ENCODE measurements at places on chromosomes 6 and 20.

- peak; percentile 9 for DNase-seq
- no peaks in the 10 kb centered on the region for H3K36me3 ChIP-seq
- no peak overlapping the region for H3K4me3 ChIP-seq
- H3K27ac ChIP-seq: no peak overlapping the region
- no peaks in the 10 kb centered on the region for H3K27me3 ChIP-seq
These were observed 113.9 kb upstream of the NAA20 start for GRCh38 chr20:19903168-19903811.

DNA sequence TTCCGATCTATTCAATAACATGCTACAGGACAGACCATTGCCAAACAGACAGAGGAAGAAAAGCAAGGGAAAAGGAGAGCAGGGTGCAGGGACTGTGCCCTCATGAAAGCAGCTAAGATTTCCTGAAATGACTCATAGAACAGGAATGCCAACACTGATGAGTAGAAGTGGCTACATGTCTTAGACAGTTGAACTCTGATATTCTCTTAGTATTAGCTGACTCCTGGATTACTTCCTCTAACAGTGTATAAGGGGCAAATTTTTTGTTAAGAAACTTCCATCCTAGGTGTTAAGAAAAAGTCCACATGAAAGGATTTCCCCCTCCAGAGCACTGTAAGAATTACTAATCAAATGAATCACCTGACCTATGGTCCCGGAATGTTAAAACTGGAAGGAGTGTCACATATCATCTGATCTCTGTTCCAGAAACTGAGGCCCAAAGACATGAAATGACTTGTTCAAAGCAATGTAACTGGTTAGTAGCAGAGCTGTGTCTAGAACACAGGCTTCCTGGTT, 224.9 kb downstream of the IBTK start:
- no peak for DNase-seq
- no peak overlapping the region for H3K4me3 ChIP-seq
- H3K4me1 ChIP-seq: no peaks in the 10 kb centered on the region
- no peak overlapping the region for H3K27ac ChIP-seq
- H3K36me3 ChIP-seq: no peaks in the 10 kb centered on the region

- no peaks in the 10 kb centered on the region for H3K36me3 ChIP-seq
- no peak overlapping the region for H3K4me3 ChIP-seq
- no peaks in the 10 kb centered on the region for H3K4me1 ChIP-seq
- no peaks in the 10 kb centered on the region for H3K27me3 ChIP-seq
These were observed 107.8 kb upstream of the CITED2 start for GRCh38 chr6:139482287-139482686.

DNA sequence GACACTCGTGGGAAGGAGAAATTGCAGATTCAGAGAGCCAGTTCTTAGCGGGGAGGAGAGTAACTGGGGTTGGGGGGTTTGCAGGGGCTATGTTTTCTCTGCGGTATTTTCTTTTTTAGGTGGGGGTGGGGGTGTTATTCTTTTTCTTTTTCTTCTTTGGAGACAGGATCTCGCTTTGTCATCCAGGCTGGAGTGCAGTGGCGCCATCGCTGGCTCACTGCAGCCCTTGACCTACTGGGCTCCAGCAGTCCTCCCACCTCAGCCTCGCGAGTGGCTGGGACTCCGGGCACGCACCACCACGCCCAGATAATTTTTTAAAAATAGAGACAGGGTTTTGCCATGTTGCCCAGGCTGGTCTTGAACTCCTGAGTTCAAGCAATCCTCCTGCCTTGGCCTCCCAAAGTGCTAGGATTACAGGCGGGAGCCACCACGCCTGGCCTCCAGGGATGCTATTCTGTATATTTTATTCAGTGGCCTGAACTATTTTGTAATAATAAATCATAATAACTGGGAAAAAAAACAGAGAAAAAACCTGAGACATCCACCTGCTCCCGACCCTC, 57.3 kb downstream of the UBE2V1 start:
- peaks cover 2% of the 10 kb centered on the region for H3K27me3 ChIP-seq
- H3K27ac ChIP-seq: no peak overlapping the region
- DNase-seq: no peak
- no peak overlapping the region for H3K4me3 ChIP-seq

- H3K4me1 ChIP-seq: no peaks in the 10 kb centered on the region
- peaks cover 5% of the 10 kb centered on the region for H3K27me3 ChIP-seq
- H3K27ac ChIP-seq: no peak overlapping the region
- no peak overlapping the region for H3K4me3 ChIP-seq
- no peak for DNase-seq
- no peaks in the 10 kb centered on the region for H3K36me3 ChIP-seq
These were observed 91.1 kb upstream of the THBS2 start for GRCh38 chr6:169344750-169345065.

- no peak overlapping the region for H3K27ac ChIP-seq
- no peaks in the 10 kb centered on the region for H3K36me3 ChIP-seq
- H3K27me3 ChIP-seq: no peaks in the 10 kb centered on the region
- no peak overlapping the region for H3K4me3 ChIP-seq
These were observed 380.9 kb upstream of the RGS17 start for GRCh38 chr6:153511896-153512496.

DNA sequence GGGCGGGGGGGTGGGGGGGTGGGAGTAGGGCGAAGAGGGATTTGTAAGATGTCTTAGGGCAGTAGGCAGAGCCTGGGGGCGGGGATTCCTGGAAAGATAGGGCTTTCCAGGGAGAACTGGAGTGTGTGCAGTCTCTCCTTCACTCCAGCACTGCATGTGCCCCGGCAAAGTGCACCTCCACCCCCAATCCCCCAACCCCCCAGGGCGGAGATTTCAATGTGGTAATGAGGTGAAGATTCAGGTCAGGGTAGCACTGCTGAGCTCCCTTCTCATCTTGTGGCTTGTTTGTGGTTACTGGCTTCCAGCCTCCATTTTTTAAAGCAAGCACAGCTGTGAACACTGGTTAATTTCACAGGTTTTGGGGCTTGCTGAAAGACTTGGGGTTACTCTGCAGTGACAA, 5.9 kb downstream of the TMEM239 start:
- H3K36me3 ChIP-seq: no peaks in the 10 kb centered on the region
- peaks cover 28% of the 10 kb centered on the region for H3K27me3 ChIP-seq
- DNase-seq: peak; percentile 92

DNA sequence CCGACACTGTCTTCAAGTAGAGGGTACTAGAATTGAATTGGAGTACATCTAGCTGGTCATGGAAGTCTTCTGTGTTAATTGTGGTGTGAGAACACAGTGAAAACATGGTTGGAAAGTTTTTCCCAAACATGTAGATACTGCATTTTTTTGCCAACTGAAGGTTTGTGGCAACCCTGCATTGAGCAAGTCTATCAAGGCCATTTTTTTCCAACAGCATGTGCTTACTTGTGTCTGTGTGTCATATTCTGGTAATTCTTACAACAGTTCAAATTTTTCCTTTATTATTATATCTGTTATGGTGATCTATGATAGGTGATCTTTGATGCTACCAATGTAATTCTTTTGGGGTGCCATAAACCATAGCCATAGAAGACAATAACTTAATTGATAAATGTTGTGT, 147.0 kb downstream of the MYB start:
- no peaks in the 10 kb centered on the region for H3K27me3 ChIP-seq
- peaks cover 68% of the 10 kb centered on the region for H3K4me1 ChIP-seq

- no peak for DNase-seq
- no peak overlapping the region for H3K4me3 ChIP-seq
- no peaks in the 10 kb centered on the region for H3K4me1 ChIP-seq
These were observed 3.7 kb upstream of the RFPL4B start for GRCh38 chr6:112343390-112343789.

- no peak overlapping the region for H3K27ac ChIP-seq
- DNase-seq: no peak
- no peaks in the 10 kb centered on the region for H3K27me3 ChIP-seq
- no peaks in the 10 kb centered on the region for H3K4me1 ChIP-seq
- H3K4me3 ChIP-seq: no peak overlapping the region
- H3K36me3 ChIP-seq: no peaks in the 10 kb centered on the region
These were observed 142.2 kb upstream of the ATXN1 start for GRCh38 chr6:16903470-16903869.

- H3K27ac ChIP-seq: no peak overlapping the region
- peaks cover 31% of the 10 kb centered on the region for H3K4me1 ChIP-seq
- peaks cover 25% of the 10 kb centered on the region for H3K36me3 ChIP-seq
- H3K4me3 ChIP-seq: no peak overlapping the region
- no peaks in the 10 kb centered on the region for H3K27me3 ChIP-seq
- no peak for DNase-seq
These were observed 1.2 kb upstream of the HMGA1 start for GRCh38 chr6:34235307-34236130.

DNA sequence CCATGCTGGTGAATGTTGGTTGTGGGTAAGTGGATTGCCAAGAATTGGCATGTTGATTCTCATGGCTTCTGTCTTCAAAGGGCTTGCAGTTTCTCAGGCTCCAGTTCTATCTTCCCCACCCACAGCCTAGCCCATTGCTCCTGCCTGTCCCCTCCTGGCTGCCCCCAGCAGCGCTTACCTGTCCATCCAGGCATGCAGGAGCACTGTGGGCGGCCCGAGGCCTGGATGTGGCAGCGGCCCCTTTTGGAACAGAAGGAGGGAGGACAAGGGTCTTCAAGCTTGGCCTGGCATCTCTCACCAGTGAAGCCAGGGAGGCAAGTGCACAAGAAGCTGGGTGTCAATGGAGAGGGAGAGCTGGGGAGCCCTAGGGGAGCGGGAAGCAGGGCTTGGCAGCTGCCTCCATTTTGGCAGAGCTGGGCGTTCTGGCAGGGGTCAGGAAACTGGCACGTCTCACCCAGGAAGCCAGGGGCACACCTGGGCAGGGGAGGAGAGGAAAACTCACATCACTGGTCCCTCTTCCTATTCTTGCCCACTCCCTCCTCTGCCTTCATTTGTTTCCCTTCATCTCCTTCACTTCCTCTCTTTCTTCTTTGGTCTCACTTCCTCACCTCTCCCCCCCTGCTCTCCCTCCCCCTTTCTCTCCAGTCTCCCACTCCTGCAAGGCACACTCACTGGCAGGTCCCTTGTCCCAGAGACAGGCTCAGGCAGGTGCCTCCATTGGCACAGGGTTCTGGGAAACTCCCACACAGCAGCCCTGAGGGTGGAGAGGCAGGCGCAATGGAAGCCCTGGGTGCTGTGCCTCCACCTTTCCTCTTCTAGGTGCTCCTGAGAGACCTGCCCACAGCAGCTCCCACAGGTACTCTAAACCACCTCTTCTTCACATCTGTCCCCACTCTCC, 1.3 kb downstream of the NOTCH4 start:
- H3K27ac ChIP-seq: no peak overlapping the region
- H3K27me3 ChIP-seq: peaks cover 14% of the 10 kb centered on the region
- no peaks in the 10 kb centered on the region for H3K4me1 ChIP-seq
- no peak overlapping the region for H3K4me3 ChIP-seq
- DNase-seq: no peak
- no peaks in the 10 kb centered on the region for H3K36me3 ChIP-seq

DNA sequence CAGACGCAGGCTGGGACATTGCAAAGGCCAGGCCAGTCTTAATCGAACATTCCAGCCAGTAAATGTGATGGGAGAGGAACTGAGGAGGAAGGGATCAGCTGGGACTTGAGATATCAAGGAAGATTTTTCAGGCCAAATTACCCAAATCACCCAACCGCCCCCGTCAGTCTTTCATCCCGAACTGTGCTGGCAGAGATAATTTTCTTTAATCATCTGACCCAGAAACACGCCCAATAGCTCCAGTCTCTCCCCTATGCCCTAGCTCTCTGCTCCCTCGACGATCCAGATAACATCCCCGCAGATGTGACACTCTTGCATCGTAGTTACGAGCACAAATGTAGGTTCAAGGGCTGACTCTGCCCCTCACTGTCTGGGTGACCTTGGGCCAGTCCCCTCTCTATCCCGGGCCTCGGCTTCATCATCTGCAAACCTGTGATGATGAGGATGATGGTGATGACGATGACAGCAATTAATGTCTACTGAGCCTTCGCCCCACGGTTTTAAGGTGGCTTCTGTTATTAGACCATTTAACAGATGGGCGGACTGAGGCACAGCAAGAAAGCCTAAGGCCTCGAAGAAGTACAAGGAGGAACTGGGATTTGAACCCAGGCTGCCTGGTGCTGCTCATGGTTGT, 118.6 kb downstream of the PREX1 start:
- DNase-seq: no peak
- H3K4me3 ChIP-seq: no peak overlapping the region
- no peaks in the 10 kb centered on the region for H3K36me3 ChIP-seq
- H3K27ac ChIP-seq: no peak overlapping the region
- H3K27me3 ChIP-seq: no peaks in the 10 kb centered on the region

- H3K36me3 ChIP-seq: no peaks in the 10 kb centered on the region
- no peak overlapping the region for H3K27ac ChIP-seq
- DNase-seq: no peak
- no peaks in the 10 kb centered on the region for H3K4me1 ChIP-seq
- H3K27me3 ChIP-seq: no peaks in the 10 kb centered on the region
These were observed 57.1 kb upstream of the RBM24 start for GRCh38 chr6:17224056-17224455.

GRCh38 chr6:70849348-70850069, 107.4 kb downstream of the B3GAT2 start:
- no peak overlapping the region for H3K27ac ChIP-seq
- no peak for DNase-seq
- H3K27me3 ChIP-seq: no peaks in the 10 kb centered on the region
- no peak overlapping the region for H3K4me3 ChIP-seq

GRCh38 chr20:23508449-23509229, 17.7 kb downstream of the CST8 start:
- H3K4me3 ChIP-seq: no peak overlapping the region
- no peak for DNase-seq
- no peaks in the 10 kb centered on the region for H3K36me3 ChIP-seq
- peaks cover 13% of the 10 kb centered on the region for H3K27me3 ChIP-seq
- H3K4me1 ChIP-seq: no peaks in the 10 kb centered on the region

GRCh38 chr6:14017626-14018475, 93.1 kb downstream of the RNF182 start:
- no peak for DNase-seq
- H3K27ac ChIP-seq: no peak overlapping the region
- no peaks in the 10 kb centered on the region for H3K4me1 ChIP-seq
- no peaks in the 10 kb centered on the region for H3K36me3 ChIP-seq

DNA sequence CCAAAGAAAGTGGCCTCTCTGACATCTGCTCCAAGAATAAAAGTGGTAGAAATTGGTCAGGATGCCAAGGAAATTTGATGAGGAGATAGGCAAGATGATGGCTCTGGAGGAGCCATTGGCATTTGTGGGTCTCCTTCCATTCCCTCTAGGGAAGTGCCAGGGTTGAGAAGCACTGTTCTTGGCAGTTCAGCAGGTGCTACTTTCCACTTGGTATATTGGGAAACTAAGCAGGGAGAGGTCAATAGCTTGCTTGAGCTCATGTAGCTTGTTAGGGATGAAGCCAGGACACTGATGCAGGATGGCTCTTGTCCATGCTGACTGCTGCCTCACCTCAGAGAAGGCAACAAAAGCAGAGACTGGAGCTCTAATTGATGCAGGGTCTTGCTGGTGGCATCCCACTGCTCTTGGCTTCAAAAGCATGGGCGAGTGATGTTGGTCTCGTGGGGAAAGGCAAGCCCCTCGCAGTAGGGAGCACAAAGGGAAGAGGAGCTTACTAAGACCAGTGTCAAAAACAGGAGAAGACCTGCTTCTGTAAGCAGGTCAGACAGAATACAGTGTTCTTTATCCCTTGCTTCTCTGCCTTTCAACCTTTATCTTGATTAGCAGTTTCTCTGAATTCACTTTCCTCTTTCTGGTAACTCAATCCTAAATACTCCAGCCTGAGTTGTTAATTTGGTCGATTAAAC, 73.1 kb upstream of the RIPOR2 start:
- peak overlapping the region; percentile 84 for H3K27ac ChIP-seq
- no peaks in the 10 kb centered on the region for H3K36me3 ChIP-seq
- peak overlapping the region; percentile 13 for H3K4me3 ChIP-seq
- H3K27me3 ChIP-seq: no peaks in the 10 kb centered on the region
- peaks cover 59% of the 10 kb centered on the region for H3K4me1 ChIP-seq
- DNase-seq: peak; percentile 31

GRCh38 chr6:108752733-108753590, 95.3 kb upstream of the ARMC2 start:
- no peak overlapping the region for H3K27ac ChIP-seq
- H3K4me3 ChIP-seq: no peak overlapping the region
- H3K27me3 ChIP-seq: no peaks in the 10 kb centered on the region
- no peaks in the 10 kb centered on the region for H3K36me3 ChIP-seq
- H3K4me1 ChIP-seq: no peaks in the 10 kb centered on the region
